Stimulated activated CD8-positive, alpha-beta memory T cell treated with anti-CD3 and anti-CD28 coated beads, Interleukin-15, amount 100 ng/mL, for 48 hours (primary cell): ENCODE measurements at places on chromosomes 7 and 10.

DNA sequence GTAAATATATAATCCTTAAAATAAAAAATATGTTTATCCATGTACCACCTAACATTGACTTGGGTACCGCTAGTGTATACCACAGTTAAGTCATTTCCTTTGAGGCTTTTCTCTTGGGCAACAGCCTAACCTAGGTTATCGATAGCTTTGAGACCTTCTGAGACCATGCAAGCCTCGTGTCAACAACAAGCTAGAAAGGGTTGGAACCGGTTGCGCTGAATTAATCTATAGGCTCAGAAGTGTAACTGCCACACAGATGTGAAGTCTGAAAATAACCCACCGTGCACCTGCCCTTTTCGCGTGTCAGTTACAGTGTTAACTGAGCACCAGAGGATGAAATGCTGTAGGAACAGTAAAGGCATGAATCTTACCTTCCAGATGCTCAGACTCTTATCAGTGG lies 59.8 kb downstream of the ARID5B start:
- no peak for DNase-seq

GRCh38 chr7:4069268-4070095 lies 612.6 kb upstream of the FOXK1 start:
- DNase-seq, result no peak

GRCh38 chr7:31192986-31193385 lies 140.9 kb downstream of the ADCYAP1R1 start:
- no peak for DNase-seq

DNA sequence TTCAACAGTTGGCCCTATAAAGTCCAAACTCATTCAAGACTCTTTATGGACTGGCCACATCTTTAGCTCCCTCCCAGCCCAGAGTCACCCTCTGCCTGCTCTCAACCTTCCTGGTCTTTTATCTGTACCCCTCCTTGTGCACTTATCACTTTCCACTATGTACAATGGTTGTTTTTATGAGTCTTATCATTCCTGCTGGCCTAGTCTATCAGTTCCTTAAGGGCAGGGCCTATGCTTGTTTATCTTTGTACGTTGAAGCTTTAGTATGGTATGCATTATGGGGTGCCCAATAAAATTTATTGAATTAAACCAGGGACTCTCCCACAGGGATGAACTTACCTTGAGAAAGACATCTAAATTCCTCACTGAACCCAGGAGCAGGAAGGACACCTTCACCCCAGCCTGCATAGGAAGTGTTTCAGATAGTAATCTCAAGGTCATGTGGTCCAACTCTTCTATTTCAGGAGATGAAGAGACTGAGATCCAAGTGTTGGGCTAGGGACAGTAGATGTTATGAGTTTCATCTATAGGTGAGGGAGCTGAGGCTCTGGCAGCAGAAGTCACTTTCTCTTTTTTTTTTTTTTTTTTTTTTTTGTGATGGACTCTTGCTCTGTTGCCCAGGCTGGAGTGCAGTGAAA lies 13.3 kb upstream of the PDCD4 start:
- DNase-seq, result no peak

DNA sequence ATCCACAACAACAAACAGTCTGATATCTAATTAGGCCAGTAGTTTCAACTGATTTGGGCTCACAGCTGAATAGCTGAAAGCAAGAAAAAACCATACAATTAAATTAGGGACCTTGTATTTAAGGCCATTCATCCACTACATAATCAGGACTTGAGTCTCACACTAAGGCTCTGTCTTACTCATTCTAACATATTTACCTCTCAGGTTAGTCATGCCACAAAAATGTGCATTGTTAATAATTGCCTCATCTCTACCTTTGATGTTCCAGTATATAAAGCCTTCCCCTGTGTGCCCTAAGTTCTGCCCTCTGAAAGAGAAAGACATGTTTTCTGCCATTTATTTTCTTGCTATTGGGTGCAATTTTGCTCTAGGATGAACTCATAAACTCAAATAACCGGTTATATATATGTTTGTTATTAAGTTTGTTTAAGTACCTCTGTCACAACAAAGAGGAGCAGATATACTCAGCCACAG lies 5.3 kb upstream of the C1GALT1 start:
- no peak for DNase-seq

DNA sequence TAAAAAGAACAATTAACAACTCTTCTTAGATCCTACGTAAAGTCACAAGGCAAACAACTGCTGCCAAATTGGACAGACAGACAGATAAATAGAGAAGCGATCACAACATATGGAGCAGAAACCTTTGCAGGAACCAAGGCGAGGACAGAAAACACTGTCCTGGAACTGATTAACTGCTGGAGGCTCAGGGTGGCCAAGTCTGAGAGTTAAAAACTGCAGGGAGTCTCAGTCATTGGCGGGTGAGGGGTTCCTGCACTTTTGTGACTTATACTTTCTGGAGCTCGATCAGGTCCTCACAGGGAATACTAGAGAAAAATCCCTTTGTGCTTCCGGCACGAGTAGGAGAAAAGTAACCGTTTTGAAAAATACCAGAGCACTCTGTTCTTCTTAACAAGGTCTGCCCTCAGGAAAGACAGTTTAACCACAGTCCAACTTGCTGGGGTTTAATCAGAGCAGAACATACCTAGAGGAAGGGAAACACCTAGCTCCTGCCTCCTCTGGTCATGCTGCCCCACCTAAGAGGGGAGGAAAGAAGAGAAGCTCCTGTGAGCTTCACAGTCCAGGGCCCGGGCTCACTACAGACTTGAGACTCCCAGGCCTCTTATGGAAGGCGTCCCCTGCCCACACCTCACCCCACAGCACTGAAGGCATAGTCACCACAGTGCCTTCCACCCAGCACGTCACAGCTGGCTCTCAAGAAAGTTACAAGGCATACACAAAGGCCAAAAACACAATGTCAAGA lies 74.9 kb downstream of the LARP4B start:
- no peak for DNase-seq

- DNase-seq, result no peak
These were observed 752 bp upstream of the CAMK2G start for GRCh38 chr10:73875139-73875475.

DNA sequence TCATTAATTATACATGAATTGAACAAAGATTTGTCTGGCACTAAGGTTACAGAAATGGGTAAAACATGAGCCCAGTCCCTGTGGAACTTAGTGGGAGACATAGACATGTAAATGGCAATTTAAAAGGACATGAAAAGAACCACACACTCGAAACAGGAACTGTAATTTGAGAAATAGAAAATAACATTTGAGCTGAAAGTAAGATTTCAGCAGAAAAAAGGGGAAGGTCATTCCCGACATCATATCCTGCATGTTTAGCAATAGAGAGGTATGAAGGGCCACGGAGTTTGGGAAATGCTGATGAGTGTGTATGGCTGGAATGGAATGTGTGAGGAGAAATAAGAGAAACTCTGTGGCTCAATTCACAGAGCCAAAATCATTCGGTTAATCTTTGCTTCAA lies 175.4 kb upstream of the AHR start:
- no peak for DNase-seq

GRCh38 chr10:86974484-86974883 lies 6.2 kb downstream of the ADIRF start:
- DNase-seq, result no peak

DNA sequence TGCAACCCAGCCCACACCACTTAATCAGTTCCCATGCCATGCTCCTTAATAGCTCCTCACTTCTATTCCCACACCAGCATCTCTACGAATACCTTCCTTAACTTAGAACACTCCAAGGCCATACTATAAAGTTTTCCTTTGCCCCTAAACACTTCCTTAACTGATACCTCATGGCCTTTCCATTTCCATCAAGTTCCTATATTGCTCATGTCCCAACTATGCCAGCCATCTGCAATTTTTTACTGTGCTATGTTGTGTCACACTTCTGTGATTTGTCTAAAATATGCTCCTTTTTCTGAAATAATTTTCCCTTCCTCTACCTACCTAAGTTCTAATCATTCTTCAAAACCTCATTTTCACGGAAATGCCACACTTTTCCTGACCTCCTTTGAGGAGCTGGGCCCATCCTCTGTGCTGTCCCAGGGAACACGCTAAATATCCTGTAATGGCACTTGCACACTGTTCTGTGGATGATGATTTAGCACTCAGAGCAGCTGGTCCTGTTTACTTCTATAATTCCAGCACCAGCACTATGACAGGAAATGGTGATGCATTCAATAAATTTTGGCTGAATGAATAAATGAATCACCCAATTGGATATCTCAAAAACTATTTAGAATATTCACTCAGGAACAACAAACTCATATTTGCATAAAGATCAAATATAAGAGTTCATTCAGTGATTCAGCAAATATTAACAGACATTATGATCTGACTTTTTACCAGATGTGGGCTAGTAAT lies 266.5 kb upstream of the HGF start:
- DNase-seq, result no peak

GRCh38 chr10:124153023-124153826 lies 59.8 kb upstream of the CHST15 start:
- peak; percentile 16 for DNase-seq

DNA sequence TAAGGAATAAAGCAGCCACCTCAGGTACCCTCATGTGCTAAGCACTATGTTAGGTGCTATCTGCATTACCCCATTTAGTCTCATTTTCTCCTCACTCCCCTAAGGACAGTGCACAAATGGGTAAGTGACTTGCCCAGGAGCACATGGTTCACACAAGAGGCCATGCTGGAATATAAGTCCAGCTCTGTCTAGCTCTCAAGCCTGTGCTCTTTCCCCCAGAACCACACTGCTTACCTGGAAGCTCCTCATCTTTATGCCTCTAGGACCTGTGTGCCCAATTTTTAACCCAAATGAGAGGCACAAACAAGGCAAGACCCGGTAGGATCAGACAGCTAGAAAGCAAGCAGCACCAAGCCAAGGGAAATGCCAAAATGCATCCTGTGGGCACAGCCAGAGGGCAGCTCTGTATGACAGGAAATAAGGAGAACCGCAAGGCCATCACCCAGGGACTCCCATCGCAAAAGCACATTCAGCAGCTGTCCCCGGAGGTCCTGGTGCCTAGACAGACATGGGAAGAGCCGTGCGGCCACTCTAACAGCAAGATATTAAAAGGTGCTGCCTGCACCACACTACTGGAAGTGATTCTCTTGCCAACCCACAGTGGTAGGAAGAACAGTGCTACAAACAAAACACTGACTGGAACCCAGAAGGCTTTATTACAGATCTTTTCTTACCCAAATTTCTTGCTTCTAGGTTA lies 88.1 kb downstream of the GSAP start:
- no peak for DNase-seq

DNA sequence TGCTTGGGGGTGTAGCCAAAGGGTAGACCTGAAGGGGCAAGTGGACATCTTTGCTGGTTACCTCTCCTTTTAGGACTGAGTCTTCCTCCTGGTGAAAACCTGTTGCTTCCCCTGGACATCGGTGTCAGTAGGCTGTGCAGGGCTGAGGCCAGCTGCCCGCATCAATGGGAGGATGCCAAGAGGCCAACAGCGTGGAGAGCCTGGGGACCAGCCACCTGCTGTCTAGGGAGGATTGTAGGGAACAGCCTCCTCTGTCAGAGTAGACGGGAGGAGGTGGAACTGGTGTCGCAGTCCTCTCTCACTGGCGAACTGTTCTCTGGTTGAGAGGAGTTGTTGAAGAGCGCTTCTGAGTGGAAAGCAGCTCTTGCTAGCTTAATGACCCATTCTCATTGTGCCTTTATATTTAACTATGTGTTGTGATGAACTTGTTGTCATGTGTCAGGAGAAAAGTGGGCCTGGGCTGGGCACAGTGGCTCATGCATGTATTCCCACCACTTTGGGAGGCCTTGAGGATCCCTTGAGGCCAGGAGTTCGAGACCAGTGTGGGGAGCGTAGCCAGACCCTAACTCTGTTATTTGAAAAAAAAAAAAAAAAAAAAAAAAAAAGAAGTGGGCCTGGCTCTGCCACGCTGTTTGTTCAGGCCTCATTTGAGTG lies 1.8 kb downstream of the SUFU start:
- DNase-seq, result no peak

DNA sequence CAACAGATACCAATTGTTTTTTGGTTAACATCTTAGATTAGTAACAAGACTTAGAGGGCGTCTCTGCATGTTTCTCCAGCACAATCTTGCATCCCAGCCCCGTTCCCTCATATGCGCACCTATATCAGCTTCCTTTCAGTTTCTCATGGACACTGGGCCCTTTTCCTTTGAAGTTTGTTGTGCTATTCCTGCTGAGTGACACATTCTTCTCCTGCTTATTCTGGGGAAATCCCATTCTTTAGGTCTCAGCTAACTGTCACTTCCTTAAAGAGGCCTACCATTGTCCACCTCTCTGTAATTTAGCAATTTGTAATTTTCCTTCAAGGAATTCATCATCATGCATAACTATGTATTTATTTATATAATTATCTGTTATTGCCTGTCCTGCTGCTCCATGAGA lies 110.3 kb upstream of the STEAP1B start:
- no peak for DNase-seq

- no peak for DNase-seq
These were observed 446.0 kb upstream of the PODXL start for GRCh38 chr7:132002343-132002968.

DNA sequence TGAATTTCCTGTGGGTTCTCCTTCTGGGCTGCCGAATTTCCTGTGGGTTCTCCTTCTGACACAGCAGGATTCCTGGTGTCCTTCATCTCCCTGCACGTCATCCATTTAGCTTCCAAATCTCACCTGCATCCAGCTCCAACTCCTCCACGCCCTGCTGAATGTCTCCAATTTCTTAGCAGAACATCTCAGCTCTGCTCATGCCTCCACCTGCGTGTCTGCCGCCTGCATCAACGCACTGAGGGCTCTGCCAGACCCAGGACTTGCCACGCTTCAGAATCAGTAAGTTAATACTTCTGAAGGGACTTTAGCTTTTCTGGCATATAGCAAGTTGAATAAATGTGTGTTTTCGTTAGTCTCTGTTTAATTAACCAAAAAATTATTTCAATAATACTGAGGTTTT lies 31.1 kb upstream of the VIPR2 start:
- no peak for DNase-seq

DNA sequence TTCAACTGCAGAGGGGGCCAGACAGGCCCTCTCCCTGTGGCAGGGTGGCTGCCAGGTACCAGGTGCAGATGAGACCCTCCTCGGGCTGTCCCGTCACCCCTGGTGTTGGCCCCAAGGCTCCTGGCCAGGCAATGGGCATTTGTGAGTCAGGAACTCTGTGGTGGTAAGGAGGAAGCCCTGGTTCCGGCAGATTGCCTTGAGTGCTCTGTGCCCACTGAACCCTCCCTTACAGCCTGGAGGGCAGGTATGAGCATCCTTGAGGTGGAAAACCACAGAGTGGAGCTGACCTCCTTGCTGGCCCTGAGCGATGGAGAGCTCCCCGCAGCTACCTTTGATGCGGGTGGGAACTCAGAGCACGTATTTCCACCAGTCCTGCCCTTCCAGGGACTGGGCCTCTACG lies 2.0 kb downstream of the PAOX start:
- no peak for DNase-seq

- no peak for DNase-seq
These were observed 177.2 kb downstream of the SEC23IP start for GRCh38 chr10:120069700-120070099.

GRCh38 chr10:20058135-20058534 lies 241.9 kb downstream of the PLXDC2 start:
- DNase-seq, result no peak
